ENCODE measurements at places on chromosomes 16 and 17.

DNA sequence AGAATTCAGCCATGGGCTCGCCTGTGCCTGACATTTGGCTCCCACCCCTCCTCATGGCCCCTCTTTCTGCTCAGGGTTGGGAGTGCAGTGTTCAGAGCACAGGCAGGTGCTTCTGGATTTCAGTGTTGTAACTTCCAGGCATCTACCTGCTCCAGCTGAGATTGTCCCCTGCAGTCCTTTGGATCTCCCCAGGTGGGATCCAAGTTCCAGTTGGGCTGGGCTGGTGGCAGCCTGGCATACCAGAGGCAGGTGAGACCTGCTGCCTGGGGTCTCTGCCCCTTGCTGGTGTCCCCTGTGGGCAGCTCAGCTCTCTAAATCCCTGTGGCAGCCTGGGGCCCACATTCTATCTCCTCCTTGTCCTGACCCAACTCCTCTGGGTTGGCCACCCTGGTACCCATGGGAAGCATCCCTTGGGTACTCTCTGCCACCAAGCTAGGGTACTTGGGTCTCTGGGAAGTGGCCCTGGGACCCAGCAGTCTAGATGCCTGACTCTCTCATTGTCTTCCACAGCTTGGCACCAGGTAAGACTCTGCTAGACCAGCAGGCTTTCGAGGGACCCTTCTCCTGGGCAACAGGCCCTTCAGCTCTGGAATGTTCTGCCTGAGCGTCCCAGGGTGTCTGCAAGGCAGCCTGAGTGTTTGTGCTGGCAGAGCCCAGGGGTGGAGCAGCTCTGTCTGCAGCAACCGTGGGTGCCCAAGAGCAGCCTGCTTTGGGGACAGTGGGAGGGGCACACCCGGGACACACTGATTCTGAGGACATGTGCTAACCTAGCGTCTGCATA is 42.5 kb downstream of the DNAH17 start:
- no peak for DNase-seq

DNA sequence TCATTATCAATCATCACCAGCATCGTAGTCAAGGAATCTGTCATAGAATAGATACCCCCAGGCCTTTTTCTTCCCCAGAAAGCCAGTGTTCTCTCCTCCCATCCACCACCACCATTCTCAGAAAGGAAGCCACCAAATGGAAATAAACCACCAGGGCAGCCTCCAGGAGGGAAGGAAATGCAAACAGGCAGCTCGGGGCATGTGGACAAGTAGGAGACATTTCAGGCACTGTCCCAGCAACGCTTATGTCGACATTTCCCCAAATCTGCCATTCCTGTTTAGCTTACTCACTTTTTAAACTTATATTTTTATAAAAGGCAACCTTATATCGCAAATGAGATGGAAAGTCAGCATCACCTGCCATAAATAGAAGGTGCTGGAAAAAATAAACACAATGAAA is 15.8 kb downstream of the EMP2 start:
- no peak for DNase-seq

DNA sequence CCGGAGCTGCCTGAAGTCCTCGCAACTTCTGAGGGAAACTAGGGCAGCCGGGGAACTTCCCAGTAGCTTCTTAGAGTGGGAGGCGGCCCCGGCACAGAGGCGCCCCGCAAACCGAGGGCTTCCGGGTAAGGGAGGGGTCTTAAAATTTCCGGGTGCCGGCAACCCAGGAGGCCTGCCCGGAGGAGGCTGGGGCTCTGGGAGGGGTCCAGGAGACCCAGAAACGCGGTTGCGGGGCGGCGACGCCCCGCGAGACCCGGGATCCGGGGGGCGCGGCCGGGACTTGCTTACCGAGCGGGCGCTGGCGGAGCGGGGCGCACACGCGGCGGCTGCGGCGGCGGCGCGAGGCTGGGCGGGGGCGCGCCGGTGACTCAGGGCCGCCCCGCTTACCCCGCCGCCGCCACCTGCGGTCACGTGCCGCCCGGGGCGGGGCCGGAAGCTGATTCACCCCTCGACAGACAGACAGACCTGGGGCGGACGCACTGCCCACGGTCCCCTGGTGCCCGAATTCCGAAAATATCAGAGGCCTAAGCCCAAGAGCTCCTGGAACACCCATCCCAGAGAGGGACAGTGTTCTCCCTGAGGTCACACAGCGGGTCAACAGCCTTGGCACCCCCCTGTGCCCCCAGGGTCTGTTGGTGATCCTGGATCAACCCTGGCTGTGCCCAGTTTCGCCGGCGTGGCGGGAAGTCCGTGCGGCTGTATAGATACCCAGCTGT is at the start of gene FAM83G:
TSS of gene FAM83G (minus strand) at position 344 of the 716 bp plus-strand sequence. CDS start 723 bp downstream, outside the sequence.
- DNase-seq: peak; percentile 88

DNA sequence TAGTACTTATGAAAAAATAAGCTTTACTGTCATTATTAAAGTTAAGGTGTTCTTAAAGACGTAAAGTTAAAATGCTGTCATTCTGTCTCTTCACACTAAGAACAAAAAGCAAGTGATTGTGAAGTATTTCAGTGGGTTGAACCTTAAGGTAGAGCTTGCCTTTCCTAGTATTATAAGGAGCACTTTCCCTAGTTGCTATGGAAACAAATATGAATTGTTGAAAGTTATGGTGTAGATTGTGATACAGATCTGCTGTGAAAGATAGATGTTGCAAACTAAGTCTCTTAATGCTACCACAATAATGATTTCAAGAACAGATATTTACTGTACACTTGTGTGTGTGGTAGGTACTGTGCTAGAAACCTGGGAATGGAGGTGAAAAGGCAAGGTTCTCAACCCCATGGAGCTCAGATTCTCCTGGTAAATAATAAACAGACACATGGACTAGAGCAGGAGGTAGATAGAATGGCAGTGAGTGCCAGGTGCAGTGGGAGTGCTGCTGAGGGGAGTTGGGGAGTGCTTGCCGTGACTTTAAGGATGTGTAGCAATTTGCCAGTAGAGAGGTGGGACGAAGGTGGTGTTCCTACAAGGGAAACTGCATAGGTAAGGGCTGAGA is 34.7 kb downstream of the MRTFB start:
- no peak for DNase-seq

DNA sequence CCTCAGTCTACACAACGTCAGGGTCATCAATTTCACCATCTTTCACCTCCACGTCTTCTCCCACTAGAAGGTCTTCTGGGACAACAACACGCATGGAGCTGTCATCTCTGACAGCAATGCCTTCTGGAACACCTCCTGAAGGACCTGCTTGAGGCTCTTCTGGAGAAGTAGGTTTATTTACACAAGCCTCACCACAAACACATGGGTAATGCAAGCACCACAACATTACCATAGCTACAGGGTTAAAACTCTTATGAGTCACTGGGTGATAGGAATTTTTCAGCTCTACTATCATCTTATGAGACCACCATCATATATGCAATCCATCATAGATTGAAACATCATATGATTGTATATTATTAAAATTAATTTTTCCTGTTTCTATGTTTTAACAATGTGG is 215.4 kb downstream of the CHD9NB start:
- no peak for DNase-seq

- DNase-seq: no peak
Measured at GRCh38 chr17:49157784-49158183, 25.2 kb downstream of the B4GALNT2 start.

- DNase-seq: no peak
Measured at GRCh38 chr17:43782913-43783680, 2.9 kb downstream of the CFAP97D1 start.

All from T-helper 2 cell (primary cell).